ENCODE measurements at places on chromosomes 1 and 21.

- DNase-seq: no peak
Measured at GRCh38 chr1:53148123-53148522, 5.7 kb upstream of the SLC1A7 start.

GRCh38 chr1:237324226-237324625, 282.2 kb downstream of the RYR2 start:
- DNase-seq: no peak

DNA sequence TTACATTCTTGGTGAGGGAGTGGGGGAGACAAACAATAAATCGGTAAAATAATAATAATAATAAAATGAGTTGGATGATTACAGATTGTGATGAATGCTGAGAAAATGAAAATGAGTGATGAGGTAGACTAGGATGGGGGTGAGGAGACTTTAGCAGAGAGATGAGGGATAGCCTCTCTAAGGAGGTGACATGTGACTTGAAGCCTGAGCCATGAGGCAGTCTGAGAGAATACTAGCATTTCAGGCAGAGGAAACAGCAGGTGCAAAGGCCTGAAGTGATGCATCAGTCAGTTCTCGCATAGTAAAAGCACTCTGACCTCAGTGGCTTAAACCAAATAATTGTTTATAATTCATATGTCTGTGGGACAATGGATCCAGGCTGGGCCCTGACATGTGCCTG, 181.2 kb downstream of the AGBL4 start:
- no peak for DNase-seq

- DNase-seq: no peak
Measured at GRCh38 chr1:24027838-24028468, 47.8 kb upstream of the SRSF10 start.
